ENCODE measurements at places on chromosomes 12 and 14.

GRCh38 chr12:2812290-2813213, at the start of gene ITFG2:
Gene ITFG2 (plus strand): TSS chr12:2812668. CDS start chr12:2812761, 93 bp downstream.
- peak; percentile 92 for DNase-seq

GRCh38 chr12:112555621-112556233, 137.0 kb downstream of the PTPN11 start:
- DNase-seq = no peak

DNA sequence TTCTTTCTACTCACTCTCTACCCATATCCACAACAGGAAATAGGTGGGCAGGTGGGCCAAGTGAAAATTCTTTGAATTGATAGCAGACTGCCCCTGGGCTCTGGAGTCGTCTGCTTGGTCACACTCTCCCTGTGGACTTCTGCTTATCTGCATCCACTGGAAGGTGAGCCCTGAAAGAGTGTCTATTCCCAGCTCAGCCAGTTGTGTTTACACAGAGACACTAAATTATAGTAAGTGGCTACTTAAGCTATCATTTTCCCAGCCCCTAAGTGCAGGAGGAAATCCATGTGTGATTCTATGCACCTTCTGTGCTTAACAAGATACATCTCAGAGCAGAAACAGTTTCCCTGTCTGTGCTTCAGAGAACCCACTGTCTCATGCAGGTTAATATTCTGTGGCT, 338.4 kb downstream of the FUT8 start:
- DNase-seq = no peak

GRCh38 chr12:112938751-112939150, 477 bp downstream of the OAS3 start:
- DNase-seq = no peak
